ENCODE measurements at places on chromosomes 7 and 10.

DNA sequence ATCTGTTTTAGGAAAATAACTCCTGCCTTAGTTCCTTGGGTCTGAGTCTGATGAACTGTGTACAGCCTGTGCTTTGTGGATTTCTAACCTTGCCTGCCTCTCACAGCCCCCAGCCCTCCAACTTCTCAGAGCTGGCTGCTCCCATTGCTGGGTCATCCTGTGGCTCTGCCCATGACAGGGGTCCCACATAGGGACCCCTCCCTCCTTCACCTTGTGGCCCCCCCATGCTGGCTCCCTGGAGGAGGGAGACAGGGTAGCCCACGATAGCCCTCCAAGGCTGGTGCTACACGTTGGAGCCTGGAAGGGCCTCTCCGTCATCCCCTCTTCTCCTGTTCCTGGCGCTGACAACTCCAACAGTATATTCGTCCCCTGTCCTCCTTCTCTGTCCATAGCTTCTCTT is 2.8 kb upstream of the DENND2A start:
- DNase-seq = no peak

- no peak for DNase-seq
These were observed 63.4 kb upstream of the LRRC4 start for GRCh38 chr7:128094686-128095085.

DNA sequence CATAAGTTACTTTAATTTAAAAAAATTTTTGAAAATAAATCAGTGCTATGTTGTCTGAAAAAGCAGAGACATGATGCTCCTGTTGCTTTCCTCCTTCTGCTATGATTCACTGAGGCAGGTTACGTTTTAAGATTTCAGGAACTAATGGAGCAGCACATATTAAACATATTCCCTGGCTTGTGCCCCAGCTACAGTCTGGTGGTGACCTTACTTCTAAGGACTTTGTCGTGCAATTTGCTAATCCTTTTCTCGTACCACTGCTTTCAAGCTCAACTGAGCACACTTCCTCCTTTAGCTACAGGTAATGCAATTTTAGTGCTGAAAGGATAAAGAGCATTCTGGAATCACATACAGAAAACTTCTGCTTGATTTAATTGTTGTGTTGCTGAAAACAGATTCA is 16.2 kb upstream of the PRR15 start:
- no peak for DNase-seq

DNA sequence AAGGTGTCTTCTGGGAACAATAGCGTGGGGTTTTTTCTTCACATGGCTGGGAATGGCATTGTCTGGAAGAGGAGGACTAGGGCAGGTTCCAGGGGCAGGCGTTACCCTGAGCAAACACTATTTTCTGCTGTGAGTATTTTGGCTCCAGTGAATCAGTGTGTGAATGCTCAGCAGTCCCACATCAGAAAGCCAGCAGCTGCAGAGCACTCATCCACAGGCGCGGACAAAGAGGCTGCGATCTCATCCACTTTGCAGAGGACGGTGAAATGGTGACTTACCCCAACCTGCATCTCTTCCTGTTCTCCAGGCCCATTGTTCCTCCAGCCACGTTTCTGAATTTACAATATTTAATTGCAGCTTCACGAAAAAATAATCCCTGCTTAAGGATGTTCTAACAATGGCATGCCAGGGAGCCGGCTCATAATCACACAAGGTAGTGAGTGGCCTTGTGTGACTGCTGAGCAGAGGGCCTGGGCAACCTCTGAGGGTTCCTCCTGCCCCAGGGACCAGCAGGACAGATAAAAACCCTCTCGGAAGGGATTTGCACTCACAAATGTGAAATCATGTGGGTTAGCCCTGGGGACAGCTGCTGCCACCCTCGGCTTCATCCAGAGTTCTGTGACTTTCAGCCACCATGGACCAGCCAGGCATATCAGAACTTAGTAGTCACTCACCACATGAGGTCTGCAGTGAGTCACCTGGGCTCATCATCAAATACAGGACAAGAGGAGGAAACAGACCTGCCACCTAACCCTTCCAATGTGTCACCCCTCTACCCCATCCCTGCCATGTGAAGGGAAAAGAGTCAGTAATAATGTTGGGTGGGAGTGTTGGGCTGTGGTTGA is 65.0 kb upstream of the EN2 start:
- no peak for DNase-seq

DNA sequence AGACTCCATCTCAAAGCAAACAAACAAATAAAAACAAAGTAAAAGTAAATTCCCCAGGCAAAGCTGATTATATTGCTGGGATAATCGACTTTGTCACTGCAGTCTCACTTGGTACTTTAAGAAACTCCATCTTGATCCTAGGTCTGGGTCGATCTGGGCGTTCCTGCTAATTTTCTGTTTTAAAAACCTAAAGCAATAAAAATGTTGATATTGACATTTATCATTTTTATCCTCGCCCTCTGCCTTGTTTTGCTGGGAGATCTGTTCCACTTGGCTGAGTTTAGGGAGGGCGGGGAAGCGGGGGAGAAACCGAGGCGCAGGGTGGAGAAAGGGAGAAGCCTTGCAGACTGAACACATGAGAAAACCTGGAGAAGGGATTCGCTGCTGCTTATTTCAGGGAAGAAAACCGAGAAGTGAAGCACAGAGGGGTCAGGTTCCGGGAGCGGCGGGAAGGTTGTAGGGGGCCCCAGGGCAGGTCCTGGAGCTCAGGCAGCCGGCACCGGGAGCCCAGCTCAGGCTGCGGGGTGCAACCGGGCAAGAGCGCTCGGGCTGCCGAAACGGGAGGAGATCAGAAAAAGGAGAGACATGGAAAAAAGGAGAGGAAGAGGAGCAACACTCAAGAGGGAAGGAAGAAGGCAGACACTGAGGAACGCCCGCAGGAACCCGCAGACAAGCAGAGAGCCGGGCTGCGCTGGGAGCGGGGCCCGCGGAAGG is 27.3 kb upstream of the KMT2C start:
- peak; percentile 61 for DNase-seq

DNA sequence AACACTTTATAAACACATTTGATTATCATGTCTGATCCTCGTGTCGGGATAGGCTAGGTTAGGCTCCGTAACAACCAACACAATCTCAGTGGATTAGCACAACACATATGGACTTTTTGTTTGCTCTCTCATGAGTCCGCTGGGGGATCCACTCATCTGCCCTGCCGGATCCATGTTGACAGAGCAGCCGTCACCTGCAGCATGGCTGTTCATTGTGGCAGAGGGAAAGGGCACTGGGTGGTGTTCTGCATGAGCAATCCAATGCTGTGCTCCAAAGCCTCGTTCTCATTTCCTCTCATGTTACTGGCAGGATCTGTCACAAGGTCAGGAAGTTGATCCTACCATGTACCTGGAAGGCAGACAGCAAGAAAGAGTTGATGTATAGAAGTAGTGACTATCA is 62.5 kb upstream of the RAPGEF5 start:
- DNase-seq = no peak

DNA sequence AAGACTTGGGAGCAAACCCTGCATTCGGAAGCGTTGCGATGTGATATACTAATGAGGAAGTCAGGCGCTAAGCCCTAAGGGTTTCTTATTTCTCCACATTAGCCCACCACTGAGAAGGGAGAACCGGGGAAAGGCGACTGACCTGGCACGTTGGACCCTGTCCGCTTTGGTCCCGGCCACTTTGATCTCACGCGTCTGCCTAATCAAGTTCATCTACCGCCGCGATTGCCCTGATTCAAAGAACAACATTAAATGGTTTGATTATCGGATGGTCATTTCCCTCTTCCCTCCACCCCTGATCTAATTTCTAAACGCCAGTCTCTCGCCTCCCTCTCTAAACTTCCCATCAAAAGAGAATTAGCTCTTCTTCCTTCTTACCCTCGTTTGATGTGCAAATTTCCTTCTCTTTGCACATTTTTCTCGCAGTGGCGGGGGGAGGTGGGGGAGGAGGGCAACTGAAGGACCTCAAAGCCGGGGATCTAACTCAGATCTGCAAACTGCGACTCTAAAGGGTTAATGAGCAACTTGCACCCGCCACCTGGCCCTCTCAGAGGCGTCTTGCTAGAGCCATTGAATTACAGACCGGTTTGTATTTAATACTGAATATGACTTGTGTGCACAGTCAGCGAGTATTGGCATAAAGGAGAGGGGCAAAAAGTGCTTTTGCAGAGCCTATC is 687 bp upstream of the DKK1 start:
- DNase-seq = no peak

GRCh38 chr10:129973674-129974059 is 9.6 kb upstream of the EBF3 start:
- DNase-seq = no peak

GRCh38 chr7:77867537-77867865 is 68.9 kb downstream of the PHTF2 start:
- DNase-seq = peak; percentile 50

DNA sequence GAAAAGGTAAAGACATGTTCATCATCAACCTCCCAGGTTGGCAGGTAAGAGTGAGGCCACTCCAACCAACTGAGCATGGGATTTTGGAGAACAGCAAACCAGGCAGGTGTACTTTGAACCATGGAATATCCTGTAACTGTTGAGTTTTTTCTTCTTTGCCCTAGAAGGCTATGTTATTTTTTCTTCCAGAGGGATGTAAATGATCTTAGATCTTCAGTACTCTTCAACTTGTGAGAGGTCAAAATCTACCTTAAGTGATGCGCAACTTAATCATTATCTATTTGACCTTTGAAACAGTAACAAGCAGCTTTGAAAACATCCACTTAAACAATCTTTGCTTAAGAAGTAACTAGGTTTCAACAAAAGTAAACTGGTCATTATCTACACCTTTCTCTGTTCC is at the start of gene CUBN:
CUBN (minus strand) TSS at position 71 of the 400 bp plus-strand sequence; CDS start at position 25, 46 bp downstream.
- no peak for DNase-seq

- peak; percentile 96 for DNase-seq
These were observed 23.6 kb downstream of the DDIT4 start for GRCh38 chr10:72297281-72297804.

- no peak for DNase-seq
These were observed 48.9 kb downstream of the IRF5 start for GRCh38 chr7:128986609-128987008.

- DNase-seq = peak; percentile 55
These were observed 80.3 kb downstream of the LRRC17 start for GRCh38 chr7:102992938-102993717.

GRCh38 chr10:52677086-52677485 is 95.5 kb downstream of the MBL2 start:
- DNase-seq = peak; percentile 71

DNA sequence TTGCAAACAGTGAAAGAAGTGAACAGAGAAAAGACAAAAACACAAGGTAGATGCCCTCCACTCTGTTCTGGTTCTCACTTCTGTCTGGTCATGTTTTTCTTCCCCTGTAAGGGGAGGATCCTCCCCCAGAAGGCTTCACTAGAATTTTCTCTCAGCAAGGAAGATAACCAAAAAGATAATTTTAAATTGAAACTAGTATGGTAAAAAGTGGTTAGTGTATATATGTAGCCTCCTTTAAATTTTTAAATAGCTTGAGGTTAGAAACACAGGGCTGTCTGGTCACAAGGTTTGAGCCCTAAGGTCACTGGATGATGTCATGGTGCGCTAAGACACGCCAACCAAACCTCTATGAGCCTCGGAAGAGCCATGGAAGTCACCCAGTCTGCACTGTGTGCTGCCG is 5.6 kb upstream of the PKD1L1 start:
- no peak for DNase-seq

GRCh38 chr7:116524221-116524608 is 621 bp upstream of the CAV1 start:
- DNase-seq = no peak

- no peak for DNase-seq
These were observed 51.2 kb upstream of the LRRC4 start for GRCh38 chr7:128082431-128082830.

GRCh38 chr7:135253851-135254771 is 20.5 kb downstream of the STRA8 start:
- peak; percentile 66 for DNase-seq

Data from fibroblast of skin of right quadriceps (primary cell).